ENCODE measurements at places on chromosomes 3 and 15.

DNA sequence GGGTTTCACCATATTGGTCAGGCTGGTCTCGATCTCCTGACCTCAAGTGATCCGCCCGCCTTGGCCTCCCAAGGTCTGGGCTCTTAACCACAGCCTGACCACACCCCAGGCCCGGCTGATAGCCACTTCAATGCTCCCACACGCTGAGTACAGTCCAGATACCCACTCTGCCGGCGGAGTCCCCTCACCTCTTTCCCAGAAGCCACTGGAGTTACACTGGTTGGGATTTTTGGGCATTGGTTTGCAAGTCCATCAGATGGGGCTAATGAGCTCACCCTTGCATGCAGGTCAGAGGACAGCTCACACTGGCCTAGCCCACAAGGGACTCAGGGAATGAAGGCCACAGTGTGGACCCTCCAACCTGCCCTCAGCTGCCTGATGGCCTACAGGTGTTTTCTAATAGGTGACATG lies 60.1 kb downstream of the IQSEC1 start:
- no peak for DNase-seq

DNA sequence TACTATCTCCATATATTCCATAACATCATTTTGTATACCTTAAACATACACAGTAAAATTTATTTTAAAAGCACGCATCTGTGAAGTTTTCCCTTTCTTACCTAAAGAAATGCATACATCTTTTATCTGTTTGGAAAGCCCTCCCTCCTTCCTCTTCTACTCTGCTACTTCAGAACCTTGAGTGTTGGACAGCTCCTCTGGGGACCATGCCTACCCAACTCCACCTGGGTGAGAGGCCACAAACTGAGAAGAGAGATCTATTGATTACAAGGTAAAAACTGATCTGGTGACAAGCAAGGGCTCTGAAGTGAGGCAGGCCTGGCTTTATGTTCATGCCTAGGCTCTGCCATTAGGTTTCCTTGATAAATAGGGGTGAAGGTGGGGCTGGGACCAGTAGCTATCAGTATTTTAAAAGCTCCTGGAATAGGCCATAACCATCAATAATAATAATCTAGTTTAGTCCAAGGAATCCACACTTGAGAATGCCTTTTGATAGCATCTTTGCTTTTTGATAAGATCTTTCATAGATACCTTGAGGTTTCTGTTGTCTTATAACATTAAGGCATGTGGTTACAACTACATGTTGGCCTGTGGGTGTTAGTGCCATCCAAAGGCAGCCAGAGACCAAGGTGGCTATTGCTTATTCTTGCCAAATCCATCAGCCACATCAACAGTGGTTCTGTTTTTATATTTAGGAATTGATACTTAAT lies 148.8 kb downstream of the KCNMB2 start:
- DNase-seq = no peak

DNA sequence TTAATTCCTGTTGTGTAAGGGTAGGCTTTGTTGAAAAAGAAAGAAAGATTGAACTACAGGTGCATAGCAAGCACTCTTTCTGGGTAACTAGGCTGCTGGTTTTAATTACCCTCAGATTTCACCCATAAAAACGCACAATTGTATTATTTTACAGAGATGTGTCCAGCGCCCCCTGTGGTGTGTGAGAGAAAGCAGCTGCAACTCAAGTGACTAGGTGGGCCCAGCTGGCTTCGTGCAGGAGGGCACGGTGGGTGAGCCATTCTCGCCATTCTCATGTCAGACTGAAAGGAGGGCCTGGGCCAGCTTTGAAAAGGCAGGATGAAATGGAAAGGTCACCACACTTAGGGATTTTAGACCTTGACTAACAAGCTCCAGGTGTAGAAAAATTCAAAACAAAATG lies 122.6 kb downstream of the LRIG1 start:
- DNase-seq = peak; percentile 62

DNA sequence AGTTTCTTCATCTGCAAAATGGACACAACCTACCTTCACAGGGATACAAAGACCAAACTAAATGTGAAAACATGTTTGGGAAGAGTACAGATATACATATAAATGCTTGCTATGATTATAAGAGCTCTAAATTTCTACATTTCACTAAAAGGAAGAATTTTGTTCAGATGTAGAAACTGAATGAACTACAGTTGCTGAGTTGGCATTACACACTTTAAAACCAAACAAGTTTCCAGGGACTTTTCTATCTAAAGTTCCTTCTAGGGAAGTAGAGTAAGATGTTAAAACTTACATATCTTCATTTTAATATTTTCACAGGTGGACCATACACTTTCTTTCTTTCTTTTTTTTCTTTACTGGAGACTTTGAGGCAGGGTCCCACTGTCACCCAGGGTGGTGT lies 4.6 kb downstream of the AAGAB start:
- DNase-seq = no peak

GRCh38 chr3:139202226-139202958 lies 141.4 kb upstream of the MRPS22 start:
- DNase-seq = no peak

Measured in CD8-positive, alpha-beta T cell (primary cell).